ENCODE measurements at places on chromosomes 3 and 15.

DNA sequence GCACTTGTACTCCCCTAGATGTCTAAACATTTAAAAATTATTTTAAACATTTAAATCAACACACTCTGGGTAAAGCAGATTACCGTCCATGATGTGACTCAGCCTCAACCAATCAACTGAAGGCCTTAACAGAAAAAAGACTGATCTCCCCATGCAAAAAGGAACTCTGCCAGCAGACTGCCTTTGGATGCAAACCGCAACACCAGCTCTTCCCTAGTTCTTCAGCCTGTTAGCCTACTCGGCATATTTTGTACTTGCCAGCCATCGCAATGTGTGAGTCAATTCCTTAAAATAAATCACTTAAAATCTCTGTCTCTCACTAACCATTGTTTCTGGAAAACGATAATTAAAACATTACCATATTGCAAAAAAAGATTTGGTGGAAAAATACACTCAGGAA is 375.9 kb downstream of the RSL24D1 start:
- no peak for DNase-seq

DNA sequence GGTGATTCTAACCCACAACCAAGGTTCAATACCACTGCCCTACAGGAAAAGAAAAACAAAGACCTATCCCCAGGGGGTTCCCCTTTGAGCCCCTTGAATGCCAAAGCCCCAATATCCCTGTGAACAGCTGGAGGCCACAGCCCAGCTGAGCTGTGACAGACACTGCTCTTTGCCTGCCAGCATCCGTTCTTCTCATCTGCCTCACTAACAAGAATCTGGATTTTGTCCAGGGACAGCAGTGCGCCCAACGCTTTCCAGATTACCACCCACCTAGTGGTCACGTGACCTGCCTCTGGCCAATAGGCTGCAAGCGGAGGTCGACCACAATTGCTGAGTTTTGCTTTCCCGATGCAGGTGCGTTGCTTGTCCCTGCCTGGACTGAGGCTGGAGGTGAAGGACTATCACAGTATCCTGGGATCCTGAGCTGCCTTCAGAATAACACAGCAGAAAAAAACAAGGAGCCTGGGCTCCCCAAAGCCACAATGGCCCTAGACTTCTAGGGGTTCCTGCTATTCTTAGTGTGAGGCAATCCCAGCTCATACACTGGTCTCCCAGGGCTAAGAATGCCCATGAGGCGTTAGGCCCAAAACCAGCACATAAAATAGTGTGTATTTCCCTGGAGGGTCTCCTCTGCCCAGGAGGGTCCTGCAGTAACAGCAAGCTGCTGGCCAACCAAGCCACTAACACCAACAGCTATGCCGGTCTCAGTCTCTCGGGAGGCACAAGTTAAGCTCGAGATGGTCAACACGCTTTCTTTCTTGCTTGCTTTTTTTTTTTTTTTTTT is 13.8 kb downstream of the BDH1 start:
- DNase-seq = peak; percentile 69

GRCh38 chr3:124209426-124209825 is 217.5 kb upstream of the ROPN1 start:
- DNase-seq = no peak

DNA sequence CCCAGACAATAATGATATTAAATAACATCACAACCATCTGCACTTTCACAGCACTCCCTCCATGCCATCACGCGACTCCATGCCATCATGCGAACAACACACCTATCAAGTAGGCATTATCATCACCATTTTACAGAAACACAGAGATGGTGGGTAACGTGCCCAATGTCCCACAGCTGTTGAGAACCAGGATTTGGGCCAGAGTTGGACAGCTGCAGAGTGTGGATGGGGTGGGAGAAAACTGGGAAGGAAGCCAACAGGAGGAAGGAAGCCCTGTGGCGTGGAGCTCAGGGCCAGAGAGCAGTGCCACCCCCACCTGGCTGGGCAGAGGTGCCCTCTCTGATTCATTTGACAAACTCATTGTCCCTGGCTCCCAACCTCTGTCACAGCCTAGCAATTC is 29.0 kb downstream of the RBPMS2 start:
- DNase-seq = no peak

DNA sequence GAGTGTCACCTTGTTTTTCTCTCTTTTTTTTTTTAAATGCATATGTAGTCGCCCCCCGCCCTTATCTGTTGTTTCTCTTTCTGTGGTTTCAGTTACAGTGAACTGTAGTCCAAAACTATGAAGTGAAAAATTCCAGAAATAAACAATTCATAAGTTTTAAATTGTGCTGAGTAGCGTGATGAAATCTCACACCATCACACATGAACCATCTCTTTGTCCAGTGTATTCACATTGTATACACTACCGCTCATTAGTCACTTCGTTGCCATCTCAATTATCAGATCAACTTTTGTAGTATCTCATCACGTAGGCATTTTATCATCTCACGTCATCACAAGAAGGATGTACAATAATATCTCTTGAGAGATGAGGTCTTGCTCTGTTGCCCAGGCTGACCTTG is 62.5 kb upstream of the MLF1 start:
- DNase-seq = no peak

DNA sequence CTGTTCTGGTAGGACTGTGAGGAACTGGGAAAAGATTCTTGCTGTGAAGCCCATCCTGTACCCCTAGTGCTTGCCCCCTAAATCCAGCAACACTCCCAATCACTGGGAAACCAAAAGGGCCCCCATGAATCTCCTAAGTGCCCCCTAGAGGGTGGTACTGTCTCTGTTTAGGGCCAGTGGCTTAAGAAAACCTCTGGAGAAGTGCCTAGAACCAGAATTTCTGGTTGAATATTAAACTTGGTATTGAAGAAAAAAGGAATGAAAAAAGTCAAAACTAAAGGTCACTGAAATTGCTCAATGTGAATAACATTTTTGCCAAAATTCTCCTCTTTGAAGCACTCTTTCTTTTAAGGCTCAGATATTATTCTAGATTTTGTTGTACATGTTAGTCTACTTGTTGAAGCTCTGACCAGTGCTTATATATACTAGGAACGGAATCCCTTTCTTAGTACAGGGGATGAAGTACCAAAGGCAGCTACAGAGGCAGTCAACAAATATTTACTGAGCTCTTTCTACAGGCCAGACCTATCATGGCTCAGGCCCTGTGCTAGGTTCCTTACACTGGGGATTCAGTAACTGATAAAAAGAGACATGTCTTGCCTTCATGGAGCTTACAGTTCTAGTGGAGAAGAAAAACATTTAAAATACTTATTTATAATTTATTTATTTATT is 138.8 kb downstream of the MYLK start:
- DNase-seq = no peak

DNA sequence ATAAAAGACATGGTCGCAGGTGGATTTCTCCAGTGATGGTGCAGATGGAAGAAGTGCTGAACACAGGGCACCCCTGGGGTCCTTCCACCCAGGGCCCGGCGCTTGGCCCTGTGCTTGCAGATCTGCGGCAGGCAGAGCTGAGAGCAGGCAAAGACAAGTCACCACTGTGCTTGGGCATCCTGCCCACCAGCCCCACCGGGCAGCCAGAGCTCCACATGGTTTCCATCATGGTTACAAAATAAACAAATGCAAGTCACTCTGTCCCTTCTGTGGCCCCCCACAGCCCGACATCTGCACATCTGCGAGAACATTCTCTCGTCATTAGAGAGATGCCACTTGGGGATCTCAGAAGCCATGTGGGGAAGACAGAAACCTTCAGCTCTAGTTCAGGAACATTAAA is 37.6 kb upstream of the SFMBT1 start:
- DNase-seq = peak; percentile 65

- no peak for DNase-seq
These were observed 90.3 kb upstream of the SUCLG2 start for GRCh38 chr3:67744699-67745098.

DNA sequence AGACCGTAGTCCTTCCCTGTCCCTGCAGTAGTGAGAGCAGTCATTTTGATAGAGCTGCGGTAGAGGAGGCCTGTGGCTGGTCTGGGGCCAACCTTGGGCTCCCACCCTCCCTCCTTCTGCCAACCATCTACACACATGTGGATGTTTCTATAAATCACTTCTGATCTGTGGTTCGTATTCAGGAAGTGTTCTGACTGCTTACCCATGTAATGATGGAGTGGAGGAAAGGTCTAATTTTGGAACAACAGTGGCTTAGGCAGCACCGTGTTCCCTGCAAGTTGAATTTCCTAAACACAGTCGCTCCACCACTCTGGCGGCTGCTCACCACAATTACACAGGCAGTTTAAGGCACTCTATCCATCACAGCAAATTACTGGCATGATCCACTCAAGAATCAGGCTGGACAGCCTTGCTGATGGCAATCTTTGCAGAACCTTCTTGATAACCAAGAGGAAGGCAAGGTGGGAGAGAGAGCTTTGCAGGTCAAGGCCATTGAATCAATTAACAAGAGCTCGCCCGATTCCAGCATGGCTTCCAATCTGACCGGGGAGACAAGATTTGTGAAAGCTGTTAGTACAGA is 104.7 kb upstream of the VEPH1 start:
- no peak for DNase-seq

DNA sequence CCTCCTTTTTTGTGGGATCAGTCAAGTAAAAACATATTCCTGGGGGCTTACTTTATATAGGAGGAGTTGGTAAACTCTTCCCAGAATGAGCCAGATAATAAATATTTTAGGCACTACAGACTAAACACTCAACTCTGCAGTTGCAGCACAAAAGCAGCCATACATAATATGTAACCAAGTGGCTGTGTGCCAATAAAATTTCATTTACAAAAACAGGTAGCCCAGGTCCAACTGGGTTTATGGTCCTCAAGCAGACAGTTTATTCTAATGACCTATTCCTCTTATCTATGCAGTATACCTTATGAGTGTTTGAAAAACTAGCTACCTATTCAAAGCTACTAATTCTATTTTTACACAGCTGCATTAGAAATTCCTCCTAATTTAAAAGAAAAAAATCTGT is 61.8 kb downstream of the FAIM start:
- DNase-seq = no peak

GRCh38 chr3:52053307-52054304 is 2.8 kb downstream of the DUSP7 start:
- DNase-seq = no peak

- DNase-seq = peak; percentile 82
These were observed 611 bp upstream of the BNIP2 start for GRCh38 chr15:59689626-59690236.

- DNase-seq = no peak
These were observed 71.1 kb upstream of the DLG1 start for GRCh38 chr3:197369545-197369944.

DNA sequence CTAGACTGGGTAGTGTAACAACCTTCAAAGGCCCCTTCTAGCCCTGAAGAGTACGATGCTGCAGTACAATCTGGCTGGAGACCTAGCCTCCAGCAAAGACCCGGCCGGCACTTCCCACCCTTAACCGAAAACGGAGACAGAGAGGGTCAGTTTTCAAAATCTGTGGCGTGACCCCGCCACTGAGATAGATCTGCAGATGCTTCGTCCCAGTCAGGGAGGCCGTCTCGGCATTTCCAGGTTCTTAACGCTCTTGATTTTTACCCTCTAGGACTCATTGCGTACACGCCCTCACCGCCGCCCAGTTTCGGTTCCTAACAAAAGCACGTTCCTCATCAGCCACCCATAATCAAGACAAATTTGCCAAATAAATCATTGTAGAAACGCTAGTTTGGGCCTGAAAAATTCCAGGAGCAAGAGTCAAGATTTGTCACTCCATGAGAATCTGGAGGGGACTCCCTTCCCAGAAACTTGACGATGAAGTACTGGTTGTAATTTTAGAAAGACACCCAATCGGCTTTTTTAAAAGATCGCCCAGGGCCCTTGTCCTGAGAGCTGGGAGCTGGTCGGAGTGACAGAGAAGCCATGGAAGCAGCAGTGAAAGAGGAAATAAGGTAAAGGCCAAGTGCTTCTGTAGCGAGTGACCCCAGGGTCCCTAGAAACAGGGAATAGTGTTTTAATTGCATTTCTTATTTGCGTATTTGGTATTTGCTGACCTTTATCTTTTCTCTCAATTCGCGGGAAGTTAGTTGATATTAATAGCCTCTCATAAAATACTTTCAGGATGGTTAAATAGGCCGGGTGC is 868 bp upstream of the TMEM87A start:
- DNase-seq = no peak

- no peak for DNase-seq
These were observed 70.5 kb downstream of the ERC2 start for GRCh38 chr3:56397798-56398197.

GRCh38 chr15:101084801-101085200 is 165.6 kb downstream of the LRRK1 start:
- no peak for DNase-seq

DNA sequence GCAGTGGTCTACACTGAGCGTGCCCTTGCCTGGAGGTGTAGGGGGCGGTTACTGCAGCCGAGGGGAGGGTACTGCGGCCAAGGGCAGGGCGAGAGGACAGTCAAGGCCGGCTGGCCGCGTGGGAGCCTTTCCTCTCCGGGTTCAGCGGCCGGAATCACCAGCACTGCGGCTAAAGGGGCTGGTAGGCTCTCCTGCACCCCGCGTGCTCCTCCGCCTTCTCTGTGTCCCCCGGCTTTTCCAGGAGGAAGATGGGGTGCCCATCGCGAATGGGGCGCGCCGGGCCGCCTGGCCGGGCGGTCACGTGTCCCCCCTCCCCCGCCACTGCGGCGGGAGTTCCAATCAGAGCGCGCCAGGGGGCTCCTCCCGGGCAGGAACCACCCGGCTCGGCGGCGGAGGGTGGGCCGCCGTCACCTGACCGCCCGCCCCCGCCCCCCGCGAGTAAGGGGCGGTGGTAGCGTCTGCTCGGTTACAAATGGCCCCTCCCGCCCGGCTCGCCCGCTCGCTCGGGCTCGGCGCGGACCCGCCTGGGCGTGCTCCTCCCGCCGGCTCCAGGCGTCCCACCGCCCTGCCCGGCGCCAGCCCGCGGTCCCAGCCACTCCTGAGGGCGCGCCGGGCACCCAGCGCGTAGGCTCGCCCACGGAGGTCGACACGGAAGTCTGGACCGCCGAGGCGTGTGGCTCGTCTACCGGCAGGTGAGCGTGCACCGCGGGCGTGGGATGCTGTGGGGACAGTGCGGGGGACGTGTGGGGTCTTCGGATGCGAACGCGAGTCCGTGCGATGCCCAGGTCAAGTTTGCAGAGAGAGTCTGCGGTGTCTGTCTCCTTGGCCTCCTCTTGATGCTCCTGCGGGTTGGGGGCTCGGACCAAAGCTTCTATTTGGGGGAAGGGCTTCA is 242.6 kb upstream of the TOPAZ1 start:
- peak; percentile 27 for DNase-seq

DNA sequence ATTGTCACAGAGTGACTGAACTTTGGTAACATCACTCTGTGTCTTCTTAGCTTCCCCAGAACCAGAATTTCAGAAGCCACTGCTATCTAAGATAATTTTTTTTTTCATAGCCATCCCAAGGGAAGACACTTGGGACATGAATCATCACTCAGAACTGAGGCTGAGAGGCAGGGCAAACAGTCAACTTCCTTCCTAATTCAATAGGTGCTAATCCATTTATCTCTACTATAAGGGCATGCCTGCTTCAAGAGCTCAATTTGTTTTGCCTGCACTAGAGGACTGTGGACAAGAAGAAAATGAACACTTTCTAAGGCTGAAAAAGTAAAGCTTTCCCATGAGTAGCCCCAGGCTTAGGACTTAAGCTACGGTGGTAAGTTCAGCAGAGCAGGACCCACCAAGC is 56.7 kb upstream of the MYRIP start:
- peak; percentile 26 for DNase-seq

Data from NCI-H2171 treated with DMSO at 0.1 percent for 48 hours (cell line).